Activated T-helper 2 cell treated with anti-CD3 and anti-CD28 coated beads, Interferon-gamma antibody, Interleukin-2, Interleukin-4, amounts not matched to agents 10 μg/mL and 5 μg/mL and 100 μg/mL, durations not matched to agents 14 hours and 24 hours and 36 hours (primary cell): ENCODE measurements at places on chromosomes 3 and 15.

- no peak for DNase-seq
These were observed 32.6 kb downstream of the UBE3A start for GRCh38 chr15:25406261-25406660.

- DNase-seq = no peak
These were observed 63.1 kb downstream of the TBL1XR1 start for GRCh38 chr3:177133860-177134815.

DNA sequence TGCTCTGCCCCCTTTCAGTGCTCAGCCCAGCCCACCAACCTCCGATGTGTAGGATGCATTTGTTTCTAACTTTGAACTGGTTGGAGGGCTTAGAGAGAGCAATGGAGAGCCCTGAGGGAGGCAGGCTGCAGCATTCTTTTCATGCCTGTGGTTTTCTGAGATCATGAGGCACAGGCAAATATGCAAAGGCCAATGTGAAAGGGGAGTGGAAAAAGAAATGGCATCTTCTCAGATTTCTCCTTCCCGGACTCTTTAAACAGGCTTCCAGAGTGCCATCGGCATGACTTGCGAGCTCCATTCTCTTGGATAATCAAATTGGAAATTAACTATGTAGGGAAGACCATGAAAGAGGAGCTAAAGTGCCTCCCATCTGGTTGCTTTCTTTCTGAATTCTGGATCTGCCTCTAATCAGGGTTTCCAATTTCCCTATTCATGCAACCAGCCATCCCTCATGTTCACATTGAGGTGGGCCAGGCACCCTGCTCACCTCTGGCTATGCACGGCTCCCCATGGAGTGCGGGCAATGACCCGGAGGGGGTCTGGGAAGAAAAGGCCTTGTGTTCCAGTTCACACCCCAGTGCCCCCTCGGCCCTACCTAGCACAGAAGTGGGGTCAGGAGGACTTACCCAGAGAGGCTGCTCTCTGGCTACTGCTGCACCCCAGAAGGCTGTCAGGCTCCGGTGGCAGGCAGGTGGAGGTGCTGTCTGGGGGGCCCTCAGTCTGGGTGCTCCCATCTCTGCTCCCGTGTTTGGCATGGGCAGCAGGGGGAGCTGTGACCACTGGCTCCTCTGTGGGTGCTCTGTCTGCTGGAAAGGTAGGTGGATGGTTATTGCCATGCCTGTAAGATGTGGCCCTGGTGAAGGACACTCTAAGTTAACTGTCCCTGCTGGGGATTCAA lies 16.1 kb downstream of the AMOTL2 start:
- DNase-seq = no peak

- DNase-seq = no peak
These were observed 33.3 kb downstream of the SLC24A1 start for GRCh38 chr15:65655026-65655425.

GRCh38 chr15:35540885-35541284 lies 5.1 kb downstream of the DPH6 start:
- no peak for DNase-seq

- no peak for DNase-seq
These were observed 62.5 kb downstream of the RPN1 start for GRCh38 chr3:128588147-128588546.

GRCh38 chr3:48067271-48067670 lies 51.1 kb upstream of the MAP4 start:
- DNase-seq = no peak

GRCh38 chr3:178743297-178743696 lies 207.1 kb downstream of the KCNMB2 start:
- no peak for DNase-seq

DNA sequence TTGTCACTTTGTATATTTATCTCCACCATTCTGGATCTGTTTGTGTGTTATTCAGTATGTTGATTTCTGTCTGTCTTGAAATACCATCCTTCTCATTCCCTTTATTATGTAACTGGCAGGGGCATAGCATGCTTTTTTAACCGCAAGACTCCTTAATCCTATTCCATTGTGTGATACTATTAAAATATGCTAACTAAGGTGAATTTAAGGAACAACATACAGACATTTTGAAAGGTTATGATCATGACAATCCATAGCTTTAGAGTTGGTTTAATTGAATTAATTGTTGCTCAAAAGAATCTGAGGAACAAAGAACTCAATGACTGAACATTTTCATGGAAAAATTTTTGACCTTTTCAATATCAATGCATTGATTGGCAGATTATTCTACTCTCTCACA lies 677.3 kb upstream of the ROBO1 start:
- DNase-seq = no peak

DNA sequence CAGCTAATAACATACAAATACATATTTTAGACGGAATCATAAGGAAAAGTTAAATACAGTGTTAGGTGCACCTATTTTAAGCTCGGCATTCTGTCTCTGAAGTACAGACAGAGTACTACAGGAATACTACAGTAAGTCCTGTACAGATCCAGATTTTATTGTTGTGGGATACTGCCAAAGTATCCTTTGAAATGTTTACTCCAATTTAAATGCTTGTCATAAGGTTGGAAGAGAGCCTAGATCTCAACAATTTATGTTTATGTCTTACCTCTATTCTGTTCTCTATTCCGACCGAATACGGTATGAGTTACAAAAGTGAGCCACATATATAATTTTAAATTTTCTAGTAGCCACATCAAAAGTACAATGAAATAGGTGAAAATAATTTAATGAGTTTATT lies 25.3 kb downstream of the PLD1 start:
- no peak for DNase-seq

DNA sequence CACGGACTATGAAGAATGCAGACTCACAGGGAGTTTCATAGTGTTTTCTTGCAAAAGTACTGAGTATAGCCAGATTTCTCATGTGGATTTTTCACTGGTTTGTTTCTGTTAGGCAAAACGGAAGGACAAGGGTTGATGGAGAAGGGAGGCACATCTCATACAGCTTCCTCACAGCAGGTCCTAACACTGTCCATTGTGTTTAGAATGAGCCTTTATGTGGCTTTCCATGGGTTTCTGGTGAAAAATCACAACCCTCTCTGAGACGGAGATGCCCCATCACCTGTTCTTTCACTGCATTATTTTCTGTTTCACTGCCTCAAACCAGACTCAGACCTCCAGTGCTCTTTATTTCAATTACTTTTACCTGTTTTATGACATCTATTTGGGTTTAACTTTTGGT lies 25.0 kb upstream of the LIPC start:
- DNase-seq = no peak

- no peak for DNase-seq
These were observed 7.1 kb downstream of the KCNH8 start for GRCh38 chr3:19155375-19155774.

- no peak for DNase-seq
These were observed 78.1 kb downstream of the ATP10A start for GRCh38 chr15:25784876-25785640.

- DNase-seq = peak; percentile 70
These were observed at the start of gene DUSP7 for GRCh38 chr3:52056521-52056967. Gene DUSP7, minus strand, starts transcription at chr3:52056571. Its CDS starts 205 bp downstream, at chr3:52056366.

- DNase-seq = no peak
These were observed 8.7 kb upstream of the PLA2G4F start for GRCh38 chr15:42165106-42165505.

DNA sequence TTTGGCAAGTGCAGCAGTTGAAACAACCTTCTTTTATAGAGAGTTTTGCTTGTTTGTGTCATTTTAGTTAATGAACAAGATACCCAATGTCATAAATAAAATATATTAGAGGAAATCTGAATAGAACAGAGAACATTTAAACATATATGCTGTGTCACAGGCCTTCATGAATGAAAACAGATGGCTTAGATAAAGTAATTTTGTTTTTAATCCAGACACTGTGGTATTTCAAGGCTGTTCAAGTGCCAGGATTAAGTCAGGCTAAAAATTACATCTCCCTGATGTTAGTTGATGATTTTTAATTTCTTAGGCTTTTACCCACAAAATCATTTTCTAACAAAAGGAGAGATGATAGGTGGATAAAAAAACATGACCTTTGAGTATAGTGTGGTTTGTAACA lies 4.9 kb upstream of the ACKR4 start:
- DNase-seq = no peak

GRCh38 chr3:187929112-187929816 lies 184.0 kb upstream of the BCL6 start:
- DNase-seq = no peak

DNA sequence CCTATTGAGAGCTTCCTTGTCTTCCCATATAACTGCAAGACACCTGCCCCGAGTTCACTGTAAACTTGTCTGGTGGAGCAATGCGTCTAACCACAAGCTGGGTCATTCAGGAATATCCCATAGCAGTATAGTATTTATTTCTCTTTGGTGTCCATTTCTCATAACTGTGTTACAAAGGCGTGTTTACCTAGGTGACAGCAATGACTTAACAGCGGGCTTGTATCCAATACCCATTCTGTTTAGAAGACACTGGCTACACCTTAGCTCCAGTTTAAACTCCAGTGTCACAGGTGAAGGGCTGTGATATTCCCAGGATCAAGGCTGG lies 24.3 kb downstream of the ATP10A start:
- DNase-seq = no peak

DNA sequence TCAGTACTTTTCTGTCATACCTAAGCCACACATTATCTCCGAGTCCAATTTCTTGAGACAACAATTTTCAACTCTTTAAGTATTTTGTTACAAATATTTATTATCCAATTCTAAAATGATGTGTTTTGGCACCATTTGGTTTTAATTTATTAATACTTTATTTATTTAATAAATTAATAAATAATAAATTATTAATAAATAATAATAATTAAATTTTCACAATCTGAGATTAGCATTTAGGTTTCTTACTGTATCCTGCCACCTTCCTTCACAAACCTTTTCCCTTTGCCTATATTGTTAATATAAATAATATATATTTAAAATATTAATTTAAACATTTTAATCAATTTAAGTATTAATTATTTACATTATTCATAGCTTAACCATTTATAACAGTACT lies 23.9 kb downstream of the TMEM207 start:
- no peak for DNase-seq

GRCh38 chr3:175432376-175433025 lies 573.4 kb downstream of the NAALADL2 start:
- DNase-seq = no peak

DNA sequence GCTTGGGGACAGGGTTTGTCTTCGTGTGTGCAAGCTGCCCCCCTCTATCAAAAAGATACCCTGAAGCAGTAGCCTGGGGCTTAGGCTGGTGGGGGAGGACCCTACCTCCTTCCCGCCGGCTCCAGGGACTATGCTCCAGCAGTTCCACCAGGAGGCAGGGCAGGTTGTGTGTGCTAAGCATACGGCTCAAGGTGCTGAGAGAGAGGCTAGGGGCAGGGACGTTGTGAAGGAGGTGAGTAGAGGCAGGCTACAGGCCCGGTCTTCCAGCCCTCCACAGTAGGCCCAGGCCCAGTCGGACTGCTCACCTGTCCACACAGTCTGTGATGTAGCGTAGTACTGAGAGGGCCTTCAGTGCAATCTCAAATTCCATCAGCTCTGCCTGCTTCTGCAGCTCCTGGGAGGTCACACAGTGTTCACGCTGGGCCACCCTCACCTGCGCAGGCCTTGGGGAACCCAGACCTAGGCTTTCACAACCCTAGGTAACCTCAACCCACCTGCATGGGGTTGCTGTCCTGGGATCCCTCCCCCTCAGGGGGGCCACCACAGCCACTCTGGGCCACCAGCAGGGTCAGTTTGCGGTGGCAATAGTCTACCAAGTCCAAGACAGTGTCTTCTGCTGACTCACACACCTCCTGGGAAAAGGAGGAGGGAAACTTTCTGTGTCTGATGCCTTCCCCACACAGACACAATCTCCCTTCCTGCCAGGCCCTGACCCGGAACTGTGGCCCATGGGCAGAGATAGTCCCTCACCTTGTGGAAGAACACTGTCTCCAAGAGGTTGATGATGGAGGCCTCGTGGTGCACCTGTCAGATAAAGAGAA lies 2.4 kb upstream of the RASSF1 start:
- DNase-seq = no peak

GRCh38 chr3:129971351-129972052 lies 3.0 kb upstream of the TRH start:
- DNase-seq = no peak
